ENCODE measurements at places on chromosomes 7 and 10.
A peak's percentile ranks its signal among the peaks of the same experiment; 100 is the strongest.

DNA sequence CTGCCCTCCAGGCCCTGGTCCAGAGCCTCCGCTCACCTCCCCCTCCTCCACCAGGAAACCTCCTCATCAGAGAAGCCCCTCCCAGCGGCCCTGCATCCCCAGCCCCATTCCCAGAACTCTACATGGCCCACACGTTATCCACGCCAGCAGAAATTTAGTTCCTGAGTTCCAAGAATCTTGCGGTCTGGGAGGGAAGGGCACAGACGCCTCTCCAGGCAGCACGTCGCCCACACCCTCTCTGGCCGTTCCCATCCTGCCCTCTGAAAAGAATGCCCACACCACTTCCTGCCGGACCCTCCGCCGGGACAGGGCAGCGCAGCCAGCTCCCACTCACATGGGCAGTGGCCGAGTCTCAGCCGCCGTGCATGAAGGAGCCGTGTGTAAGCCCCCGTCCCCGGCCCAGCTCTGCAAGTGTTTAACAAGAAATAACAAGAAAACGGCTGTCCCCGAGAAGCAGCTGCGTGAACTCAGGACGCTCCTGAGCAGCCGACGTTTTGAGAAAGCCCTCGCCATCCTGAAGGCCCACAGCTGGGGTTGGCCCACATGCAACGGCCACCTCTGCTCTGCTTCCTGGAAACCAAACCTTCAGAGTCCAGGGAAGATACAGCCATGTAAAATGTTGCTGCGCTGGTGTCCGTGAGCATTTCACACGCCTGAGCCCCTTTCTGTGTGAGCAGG is 17.4 kb downstream of the ADGRA1 start:
- DNase-seq = no peak

GRCh38 chr7:134835463-134835823 is 56.0 kb downstream of the CALD1 start:
- DNase-seq = no peak

GRCh38 chr10:45353186-45353585 is 20.8 kb upstream of the ALOX5 start:
- peak; percentile 14 for DNase-seq

- DNase-seq = no peak
Measured at GRCh38 chr7:116782177-116782711, 80.1 kb upstream of the CAPZA2 start.

GRCh38 chr7:73340514-73340913 is 12.6 kb downstream of the FKBP6 start:
- DNase-seq = no peak

DNA sequence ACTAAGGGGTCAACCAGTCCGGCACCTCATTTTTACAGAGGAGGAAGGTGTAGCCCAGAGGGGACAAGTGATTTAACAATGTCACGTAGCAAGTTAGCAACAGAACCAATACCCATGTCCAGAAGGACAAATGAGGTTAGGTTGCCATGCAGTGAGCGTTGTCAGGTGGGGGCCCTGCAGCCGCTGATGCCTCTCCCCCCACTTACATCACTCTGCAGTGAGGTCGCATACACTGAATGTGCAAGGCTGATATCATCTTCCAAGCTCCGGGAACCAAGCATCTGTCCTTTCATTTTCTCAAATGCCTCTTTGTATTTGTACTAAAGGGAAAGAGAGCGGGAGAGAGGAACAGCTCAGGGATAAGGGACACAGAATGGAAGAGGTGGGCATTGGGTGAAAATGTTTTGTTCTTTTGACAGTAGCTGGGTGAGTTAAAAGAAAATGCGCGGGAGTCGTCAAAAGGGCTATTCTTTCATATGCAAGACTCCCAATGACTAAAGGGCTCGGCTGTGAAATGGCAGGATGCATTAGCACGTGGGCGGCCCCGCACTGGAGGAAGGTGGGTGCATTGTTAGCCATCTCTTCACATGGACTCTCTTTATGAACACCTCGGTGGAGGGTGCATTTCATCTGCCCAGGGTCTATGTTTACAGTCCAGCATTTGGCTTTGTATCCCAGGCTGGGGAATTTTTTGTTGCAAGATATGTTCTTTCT is 49.7 kb downstream of the NRAP start:
- DNase-seq = no peak

DNA sequence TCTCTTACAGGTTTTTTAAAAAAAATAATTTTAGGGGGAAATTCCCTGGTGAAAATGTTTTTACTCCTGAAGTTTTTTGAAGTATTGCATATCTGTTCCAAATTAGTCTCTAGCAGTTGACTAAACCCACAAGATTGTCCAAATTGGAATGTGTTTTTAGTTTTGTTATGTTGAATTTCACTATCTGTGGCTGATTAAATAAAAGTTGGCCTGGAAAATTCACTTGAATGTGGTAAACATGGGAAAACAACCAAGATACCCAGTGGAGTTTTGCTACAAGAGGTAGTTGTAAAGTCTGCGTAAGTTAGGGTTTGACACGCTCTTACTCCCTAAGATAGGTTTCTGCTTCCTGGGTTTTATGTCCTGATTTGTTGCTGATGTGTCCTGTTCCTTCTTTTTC is 3.3 kb downstream of the TSGA13 start:
- no peak for DNase-seq

DNA sequence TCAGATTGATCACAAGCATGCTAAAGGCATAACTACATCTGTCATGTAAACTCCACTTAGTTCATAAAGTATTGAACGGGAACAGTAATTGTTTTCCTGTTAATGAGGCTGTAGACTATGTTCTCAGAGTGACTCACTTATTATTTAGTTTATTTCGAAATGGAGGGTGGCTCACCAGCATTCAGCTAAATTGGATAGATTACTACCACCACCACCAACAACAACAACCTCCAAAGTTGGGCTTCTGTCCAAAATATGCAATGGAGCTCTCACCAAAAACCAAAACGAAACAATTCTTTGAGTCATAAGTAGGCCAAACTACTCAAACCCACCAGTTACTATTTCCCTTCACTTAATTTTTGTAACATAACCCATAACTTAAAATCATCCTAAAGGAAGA is 127.9 kb upstream of the NRBF2 start:
- peak; percentile 64 for DNase-seq

- DNase-seq = no peak
Measured at GRCh38 chr7:1364906-1365570, 94.2 kb downstream of the MICALL2 start.

DNA sequence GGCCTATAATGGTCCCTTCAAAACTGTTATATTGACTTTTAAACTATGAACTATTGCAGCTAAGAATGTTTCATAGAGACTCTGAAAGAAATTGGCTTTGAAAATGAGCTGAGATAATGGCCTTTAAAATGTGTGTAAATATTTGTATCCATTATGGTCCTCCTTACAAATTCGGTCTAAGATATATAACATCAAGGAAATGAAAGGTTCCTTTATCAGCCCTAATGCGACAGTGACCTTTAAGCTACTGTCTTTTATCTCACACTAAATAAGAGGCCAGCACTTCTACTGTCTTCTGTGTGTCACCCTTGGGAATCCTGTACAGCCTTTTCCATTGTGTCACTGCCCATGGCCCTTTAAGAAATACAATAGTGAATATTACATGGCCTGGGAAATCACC is 19.5 kb downstream of the COL28A1 start:
- no peak for DNase-seq

DNA sequence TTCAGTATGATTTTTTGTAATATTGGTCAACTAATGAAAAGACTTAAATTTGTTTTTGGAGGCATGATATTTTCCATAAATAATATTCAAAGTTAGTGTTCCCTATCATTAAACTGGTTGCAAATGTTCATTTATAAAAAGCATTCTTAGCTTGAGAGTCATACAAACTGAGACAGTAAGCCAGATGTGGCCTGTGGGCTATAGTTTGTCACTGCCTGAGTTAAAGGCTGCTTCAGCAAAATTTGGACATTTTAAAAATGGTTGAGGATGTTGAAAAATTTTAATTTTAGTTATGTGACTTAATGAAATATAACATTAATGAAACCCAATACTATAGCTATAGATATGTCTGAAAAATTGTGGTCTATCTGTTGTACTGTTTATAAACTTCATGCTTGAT is 180.2 kb upstream of the CACNA2D1 start:
- peak; percentile 53 for DNase-seq

DNA sequence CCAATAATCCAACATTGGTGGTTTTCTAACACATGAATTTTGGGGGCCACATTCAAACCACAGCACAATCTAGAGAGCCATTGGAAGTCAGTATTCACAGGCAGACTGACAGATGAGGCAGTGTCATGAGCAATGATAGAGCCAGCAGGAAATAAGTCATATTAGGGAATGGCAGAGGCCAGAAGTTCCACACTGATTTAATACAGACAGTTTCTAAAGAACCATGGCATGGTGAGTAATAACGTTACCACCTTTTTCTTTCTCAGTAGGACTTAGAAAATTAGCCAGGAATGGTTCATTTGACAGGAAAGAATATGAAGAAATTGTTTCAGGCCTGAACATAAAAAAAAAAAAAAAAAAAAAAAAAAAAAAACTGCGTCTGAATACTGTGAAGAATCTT is 210.3 kb downstream of the GPAM start:
- DNase-seq = no peak

DNA sequence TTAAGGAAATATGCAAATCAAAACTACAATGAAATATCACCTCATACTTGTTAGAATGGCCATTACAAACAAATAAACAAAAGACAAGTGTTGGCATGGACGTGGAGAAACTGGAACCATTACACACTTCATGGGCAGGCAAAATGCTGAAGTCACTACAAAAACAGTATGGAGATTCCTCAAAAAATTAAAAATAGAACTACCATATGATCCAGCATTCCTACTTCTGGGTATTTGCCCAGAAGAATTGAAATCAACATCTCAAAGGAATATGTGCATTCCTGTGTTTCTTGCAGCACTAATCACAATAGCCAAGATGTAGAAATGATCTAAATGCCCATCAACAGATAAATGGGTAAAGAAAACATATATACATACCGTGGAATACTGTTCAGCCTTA is 83.6 kb downstream of the NRCAM start:
- DNase-seq = no peak

DNA sequence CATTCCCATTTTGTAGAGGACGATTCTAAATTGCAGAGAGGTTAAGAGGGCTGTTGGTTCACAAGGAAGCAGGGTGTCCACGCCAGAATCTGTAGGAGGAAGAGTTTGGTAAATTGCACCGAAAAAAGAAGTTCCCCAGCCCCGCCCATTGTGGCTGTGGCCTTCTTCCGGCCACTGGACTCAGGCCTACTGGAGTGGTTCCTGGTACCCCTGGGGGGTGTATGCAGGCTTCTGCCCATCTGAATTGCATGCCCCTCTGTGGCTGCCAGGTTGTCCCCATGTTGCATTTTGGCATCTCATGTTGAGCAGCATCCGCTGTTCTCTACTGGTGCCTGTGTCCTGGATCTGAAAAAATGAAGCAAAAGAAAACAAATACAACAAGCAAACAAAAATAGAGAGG is 234.2 kb downstream of the WDR11 start:
- DNase-seq = no peak

DNA sequence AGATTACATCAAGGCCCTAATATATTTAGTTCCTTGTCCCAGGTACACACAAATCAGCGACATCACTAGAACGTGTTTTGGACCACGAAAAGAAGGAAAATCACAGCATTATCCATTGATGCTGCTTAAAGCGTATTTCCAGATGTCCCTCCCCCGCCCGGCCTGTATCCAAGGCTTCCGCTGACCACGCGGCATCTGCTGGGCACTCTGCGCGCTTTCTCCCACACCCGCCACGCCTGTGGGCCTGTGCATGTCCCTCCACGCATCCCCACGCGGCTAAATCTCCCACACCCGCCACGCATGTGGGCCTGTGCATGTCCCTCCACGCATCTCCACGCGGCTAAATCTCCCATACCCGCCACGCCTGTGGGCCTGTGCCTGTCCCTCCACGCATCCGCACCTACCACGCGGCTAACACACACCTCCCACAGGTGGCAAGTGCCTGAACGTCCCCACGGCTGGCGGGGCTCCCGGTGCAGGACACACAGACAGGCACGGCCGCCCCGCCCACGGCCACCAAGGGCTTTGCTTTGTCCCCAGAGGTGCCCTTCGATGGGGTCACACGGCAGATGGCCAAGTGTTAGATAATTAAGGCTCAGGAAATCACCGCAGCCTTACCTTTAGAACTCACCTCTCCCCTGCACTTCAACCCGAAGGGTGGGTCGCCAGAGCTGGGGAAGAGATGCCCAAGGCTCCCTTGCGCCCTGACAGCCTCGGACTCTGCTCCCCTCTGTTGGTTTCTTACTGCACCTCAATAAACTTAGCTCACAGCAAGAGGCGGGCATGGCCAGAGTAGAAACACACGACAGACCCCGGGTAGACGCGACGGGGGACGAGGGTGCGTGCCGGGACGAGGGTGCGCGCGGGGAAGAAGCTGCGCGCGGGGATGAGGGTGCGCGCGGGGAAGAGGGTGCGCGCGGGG is 49.5 kb downstream of the DIP2C start:
- DNase-seq = no peak

DNA sequence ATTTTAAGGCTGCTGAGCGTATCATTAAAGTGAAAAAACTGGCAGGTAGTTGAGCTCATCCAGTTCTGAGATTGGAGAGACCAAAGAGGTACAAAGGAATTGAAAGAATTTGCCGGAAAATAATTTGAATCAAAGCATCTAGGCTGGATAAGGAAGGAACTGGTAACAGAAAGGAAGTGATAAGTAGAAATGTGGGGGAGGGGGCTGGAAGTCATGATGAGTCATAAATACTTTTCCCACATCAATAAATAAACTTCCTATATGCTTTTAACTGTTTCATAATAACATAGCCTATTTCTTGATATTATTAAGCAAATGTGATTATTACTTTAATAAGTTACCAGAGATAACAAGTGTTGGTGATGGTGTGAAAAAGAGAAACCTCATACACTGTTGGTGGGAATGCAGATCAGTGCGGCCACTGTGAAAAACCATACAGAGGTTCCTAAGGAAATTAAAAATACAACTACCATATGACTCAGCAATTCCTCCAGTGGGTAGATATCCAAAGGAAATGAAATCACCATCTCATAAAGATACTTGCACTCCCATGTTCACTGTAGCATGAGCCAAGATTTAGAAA is 27.0 kb downstream of the ZNF438 start:
- peak; percentile 95 for DNase-seq

DNA sequence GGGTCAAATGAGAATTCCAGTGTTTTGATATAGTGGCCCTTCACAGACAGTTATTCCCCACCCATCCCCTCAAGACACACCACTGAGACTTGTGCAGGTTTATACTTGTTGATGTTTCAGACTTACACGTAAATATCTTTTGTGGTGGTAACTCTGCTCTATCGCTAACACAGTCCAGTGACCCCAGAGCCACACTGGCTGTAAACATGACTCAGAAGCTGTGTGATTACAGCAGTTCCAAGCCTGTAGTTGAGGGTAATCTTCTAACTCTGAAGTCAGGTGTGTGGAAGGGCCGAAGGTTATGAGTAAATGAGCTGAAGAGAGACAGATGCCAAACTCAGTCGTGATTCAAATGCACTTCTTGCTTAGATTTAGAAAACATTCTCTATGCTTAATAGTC is 19.4 kb downstream of the NOBOX start:
- DNase-seq = no peak

GRCh38 chr7:139294241-139294640 is 46.9 kb upstream of the FMC1 start:
- DNase-seq = no peak

Data from ELR (cell line).